ENCODE measurements at places on chromosomes 16 and 17.

DNA sequence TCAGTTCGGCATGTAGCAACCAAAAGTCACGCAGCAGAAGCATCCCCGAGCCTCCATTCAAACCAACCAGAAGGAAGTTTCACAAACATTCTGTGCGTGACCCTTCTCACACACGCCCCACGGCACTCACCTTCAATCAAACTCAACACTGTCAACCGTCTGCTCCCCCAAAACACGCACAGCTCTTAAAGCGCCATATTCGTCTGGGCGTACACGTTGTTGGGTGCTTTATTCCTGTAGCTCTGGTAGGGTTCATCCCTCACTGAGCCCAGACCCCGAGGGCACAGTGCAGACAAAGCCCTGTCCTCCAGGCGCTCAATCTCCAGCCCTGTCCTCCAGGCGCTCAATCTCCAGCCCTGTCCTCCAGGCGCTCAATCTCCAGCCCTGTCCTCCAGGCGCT, 2.2 kb downstream of the RAB40B start:
- DNase-seq = no peak

GRCh38 chr16:60170196-60170595, 1436.1 kb upstream of the GOT2 start:
- DNase-seq = no peak

DNA sequence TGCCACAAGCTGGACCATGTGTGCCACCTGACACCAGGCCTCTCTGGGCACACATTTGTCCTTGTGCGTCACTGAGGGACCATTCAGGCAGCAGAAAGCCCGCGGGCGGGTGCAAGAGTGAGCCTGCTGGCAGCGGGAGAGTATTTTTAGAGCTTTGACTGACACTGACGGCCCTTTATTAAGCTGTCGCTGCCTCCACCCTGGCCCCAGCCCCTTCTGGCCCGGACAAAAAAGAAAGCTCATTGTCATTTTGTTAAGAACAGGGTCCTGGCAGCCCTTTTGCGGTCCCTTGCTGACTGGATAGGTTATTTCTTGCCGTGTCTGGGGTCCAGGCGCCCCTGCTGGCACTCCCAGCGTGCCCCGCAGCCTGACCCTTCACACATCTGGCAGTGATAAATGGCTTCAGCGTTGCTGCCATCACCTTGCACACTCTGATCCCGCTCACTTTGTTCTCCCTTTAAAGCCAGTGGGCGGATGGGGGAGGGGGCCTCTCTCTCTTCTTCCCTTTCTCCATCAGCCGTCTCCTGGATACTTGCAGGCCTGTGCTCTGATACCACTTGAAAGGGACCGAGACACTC, 78.4 kb upstream of the NKD1 start:
- DNase-seq = no peak

DNA sequence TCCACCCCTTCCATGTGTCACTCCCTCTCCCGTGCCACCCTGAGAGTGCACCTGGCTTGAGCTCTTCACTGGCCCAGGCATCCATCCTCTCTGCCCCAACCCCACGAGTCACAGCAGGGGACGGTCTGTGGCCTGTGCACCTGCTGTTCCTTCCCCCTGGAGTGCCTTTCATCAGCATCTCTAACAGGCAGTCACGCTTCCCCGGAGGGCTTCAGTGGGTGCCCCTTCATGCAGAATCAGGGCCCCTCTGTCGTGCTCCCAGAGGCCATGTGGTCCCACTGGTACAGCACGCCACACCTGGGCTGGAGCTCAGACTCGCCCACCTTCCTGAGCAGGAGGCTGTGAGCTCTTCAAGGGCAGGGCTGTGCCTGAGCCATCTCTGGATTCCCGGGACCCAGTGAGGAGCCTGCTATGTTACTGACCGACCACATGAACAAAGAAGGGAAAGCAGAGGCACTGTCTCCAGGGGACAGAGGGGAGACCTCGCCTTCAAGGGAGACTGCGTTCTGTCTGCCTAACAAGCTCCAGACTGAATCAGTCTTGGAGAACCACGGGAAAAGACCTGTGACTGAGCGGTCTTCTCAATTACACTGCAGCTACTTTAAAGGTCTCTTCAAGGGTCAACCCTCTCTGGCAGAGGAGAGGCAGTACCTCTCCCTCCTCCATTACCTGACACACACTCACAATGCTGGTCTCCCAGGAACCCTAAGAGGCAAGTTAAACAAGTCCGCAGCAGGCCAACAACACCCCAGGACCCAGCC, 78.8 kb upstream of the DOC2B start:
- no peak for DNase-seq

DNA sequence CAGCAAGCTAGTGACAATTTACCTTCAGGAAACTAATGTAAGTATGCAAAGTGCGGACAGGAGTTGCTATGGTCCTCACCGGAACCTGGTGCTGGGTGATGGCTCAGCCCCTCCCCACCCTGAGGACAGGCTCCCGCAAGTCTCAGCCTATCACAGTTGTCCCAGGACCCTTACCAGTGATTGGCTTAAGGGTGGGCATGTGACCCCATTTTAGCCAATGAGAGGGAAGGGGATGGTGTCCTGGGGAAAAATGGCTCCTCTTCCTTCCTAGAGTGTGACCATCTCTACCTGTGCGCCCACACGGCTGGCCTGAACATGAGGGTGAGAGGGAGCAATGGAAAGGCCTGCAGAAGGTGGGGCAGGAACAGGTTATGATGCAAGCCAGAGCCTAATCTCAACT, 80.4 kb downstream of the C16orf78 start:
- DNase-seq = no peak

- DNase-seq = no peak
These were observed 2.8 kb downstream of the FAM171A2 start for GRCh38 chr17:44360826-44361225.

GRCh38 chr16:81995651-81996050, 15.6 kb downstream of the SDR42E1 start:
- no peak for DNase-seq

DNA sequence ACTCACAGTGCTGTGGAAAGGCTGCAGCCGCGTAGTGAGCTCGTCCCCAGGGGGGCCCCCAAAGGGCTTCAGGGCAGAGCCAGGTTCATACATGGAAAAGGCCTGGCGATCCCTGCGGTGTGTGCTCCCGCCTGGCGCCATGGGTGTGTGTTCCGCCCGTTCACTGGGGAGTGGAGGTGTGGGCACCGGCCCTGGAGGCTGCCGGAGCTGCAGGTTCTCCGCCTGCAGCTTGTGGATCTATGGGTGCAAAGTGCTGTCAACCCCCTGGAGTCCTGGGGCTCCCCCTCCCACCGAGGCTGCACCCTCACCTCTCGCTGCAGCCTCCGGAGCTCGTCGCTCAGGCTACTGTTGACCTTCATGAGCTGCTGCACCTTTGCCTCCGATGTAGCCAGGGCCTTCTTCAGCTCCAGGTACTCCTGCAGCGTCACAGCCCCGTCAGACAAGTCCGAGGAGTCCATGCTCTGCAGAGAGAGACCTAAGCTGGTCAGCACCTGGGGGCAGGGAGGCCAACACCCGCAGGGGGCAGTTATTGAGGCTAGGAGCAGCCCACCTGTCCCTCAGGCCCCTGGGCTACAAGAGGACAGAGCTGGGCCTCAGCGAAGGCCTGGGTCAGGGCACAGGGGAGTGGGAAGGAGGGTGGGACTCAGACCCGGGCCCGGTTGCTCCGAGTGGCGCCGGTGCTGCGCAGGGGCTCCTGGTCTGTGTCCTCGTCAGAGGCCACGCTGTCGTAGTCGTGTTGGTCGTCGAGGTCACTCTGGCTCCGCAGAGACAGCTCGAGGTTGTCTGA, 7.9 kb downstream of the TP53I13 start:
- no peak for DNase-seq

DNA sequence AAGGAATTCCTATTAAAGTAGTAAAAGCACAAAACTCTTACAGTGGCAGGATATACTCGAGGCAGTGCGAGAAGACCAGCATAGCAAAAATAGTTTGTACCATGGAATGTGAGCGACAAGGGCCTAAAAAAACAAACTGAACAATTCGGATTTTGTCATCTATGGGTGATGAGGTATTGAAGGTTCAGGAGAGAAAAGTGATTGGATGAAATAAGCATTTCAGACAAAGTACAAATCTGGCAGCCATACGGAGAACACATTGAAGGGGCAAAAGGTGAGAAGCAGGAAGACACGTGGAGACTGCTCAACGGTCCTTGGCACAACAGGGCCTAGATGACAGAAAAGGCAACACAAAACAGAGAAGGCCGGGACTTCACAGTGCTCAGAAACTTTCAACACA, 22.5 kb downstream of the MYH10 start:
- no peak for DNase-seq

- DNase-seq = no peak
These were observed 111.5 kb upstream of the RBBP6 start for GRCh38 chr16:24427840-24428239.

DNA sequence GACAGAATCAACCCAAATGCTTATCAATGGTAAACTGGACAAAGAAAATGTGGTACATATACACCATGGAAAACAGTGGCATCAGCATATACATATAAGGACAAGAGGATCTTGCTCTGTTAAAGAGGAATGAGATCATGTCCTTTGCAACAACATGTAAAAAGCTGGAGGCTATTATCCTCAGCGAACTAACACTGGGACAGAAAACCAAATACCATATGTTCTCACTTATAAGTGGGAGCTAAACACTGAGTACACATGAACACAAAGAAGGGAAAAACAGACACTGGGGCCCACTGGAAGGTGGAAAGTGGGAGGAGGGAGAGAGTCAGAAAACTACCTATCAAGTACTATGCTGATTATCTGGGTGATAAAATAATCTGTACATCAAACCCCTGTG, 447.3 kb upstream of the MAF start:
- peak; percentile 72 for DNase-seq

DNA sequence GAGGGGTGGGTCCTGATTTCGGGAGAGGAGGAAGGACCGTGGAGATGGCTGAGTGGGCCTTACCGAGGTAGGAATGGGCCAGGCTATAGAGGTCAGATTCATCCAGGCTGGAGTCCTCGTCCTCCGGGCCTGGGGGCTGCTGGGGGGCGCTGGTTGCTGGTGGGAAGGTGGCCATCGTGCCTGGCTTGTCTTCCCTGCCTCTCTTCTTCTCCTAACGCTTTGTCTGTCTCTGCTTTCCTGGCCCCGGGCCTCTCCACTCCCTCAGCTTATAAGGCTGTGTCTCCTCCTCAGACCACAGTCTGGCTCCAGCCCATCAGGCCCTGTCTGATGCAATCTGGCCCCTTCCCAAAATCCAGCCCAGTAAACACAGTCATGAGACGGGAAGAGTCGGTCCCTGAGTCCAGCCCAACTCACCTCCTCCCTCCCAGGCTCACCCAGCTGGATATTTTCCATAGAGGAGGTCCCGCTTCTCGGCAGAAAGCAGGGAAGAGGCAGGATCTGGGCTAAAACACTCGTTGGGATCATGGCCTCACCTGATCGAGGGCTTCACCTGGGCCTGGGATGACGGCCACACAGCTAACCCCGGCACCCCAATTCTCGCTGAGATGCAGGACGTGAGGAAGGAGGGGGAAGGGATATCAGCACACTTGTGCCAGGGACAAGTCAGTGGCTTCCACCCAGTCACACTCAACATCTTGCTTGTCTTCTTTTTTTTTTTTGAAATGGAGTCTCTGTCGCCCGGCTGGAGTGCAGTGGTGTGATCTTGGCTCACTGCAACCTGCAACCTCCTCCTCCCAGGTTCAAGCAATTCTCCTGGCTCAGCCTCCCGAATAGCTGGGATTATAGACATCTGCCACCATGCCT, at the start of gene NUPR1:
TSS of gene NUPR1 (minus strand) at position 242 of the 864 bp plus-strand sequence. CDS start at position 175, 67 bp downstream.
- DNase-seq = peak; percentile 91

DNA sequence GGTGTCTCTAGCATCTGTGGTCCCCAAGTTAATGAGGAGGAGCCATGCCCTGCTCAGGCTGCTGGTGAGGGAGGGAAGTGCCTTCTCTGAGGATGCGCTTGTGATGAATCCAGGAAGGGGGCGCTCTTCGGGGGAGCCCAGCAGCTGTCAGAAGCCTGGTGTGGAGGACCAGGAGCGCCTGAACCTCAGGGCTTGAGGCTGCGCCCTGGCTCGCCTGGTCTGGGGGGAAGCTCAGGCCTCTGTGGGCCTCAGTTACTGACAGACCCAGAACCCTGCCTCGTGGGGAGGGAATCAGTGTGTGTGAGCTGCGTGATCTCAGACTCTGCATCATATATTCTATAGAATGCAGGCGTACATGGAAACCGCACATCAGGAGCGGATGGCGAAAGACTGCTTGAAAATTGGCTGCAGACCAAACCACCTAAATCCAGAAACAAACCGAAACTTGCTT, 126.1 kb downstream of the SEC14L1 start:
- peak; percentile 80 for DNase-seq

GRCh38 chr16:27646806-27647205, 96.9 kb downstream of the KATNIP start:
- peak; percentile 58 for DNase-seq

GRCh38 chr16:1781254-1781653, 1.1 kb downstream of the SPSB3 start:
- no peak for DNase-seq

- DNase-seq = no peak
These were observed 103.0 kb downstream of the SNX29 start for GRCh38 chr16:12079412-12079965.

- no peak for DNase-seq
These were observed 15.9 kb upstream of the ARHGAP17 start for GRCh38 chr16:25031132-25031440.

GRCh38 chr16:85675251-85675874, 13.4 kb downstream of the GINS2 start:
- peak; percentile 43 for DNase-seq

DNA sequence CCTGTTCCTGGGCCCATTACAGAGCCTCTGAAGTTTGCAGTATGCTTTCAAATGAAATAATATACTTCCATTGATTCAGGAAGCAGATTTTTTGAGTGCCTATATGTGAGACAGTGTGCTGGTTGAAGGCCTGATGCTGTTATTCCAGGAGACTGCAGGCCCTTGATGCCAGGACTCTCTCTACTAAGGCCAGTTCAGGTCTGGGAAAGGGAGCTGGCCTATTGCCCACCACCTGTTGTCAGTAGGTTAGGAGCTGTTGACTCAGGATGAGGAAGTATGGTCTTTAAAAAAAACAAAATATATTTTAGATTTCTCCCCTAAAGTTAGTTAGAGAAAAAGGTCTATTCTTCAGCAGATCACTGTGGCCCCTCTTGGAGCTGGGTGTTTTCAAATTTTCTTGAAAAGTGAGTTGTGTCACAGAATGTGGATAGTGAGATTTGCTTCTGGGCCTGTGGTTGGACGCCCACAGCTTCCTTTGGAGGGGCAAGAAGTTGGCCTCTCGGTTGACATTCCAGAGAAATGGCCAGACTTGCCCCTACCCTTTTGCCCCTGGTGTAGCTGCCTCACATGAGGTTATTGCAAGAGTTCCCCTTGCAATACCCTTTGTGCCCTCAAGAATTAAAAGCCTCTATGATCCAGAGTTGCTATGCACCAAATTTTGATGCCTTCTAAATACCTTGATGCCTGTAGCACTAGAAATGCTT, 7.9 kb downstream of the ESRP2 start:
- DNase-seq = no peak

GRCh38 chr17:50149417-50150353, 792 bp downstream of the PPP1R9B start:
- DNase-seq = peak; percentile 68

- DNase-seq = peak; percentile 2
These were observed 10.9 kb upstream of the ANKFN1 start for GRCh38 chr17:56142325-56142724.

GRCh38 chr17:73029991-73030390, 62.5 kb downstream of the SLC39A11 start:
- DNase-seq = no peak

Data from epithelial cell of esophagus (primary cell).